ENCODE measurements at places on chromosomes 2 and 18.

- no peak for DNase-seq
These were observed 403 bp downstream of the MAP2 start for GRCh38 chr2:209424199-209424701.

DNA sequence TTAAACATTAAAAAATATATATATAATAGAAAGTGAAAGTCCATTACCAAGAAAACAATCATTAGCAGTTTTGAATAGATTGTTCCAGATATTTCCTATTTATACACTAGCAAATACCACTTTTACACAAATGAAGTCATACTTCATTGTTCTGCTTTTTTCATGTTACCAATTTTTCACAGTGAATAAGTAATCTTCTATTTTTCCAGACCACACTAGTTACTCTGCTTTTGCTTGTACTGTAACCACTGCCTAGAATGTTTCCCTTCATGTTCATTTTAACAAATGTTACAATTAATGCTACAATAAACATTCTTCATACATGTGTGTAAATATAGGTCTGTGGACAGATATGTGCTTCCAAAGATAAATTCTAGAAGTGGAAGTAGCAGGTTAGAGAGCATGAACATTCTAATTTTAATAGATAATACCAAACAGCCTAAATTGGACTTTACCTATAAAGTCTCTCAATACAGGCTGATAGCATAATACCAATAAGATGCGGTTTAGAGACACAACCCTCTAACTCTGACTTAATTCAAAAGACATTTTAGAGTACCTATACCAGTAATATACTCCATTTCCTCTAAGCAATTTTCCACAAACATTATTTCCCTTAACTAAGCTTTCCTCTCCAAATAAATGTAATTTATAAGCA, 17.0 kb downstream of the ITSN2 start:
- no peak for DNase-seq

GRCh38 chr2:215003001-215003400, 135.4 kb downstream of the ABCA12 start:
- no peak for DNase-seq

GRCh38 chr2:232541195-232541960, 1.9 kb downstream of the CHRNG start:
- DNase-seq = no peak

GRCh38 chr2:238667008-238667407, 180.9 kb upstream of the TWIST2 start:
- DNase-seq = no peak

- no peak for DNase-seq
These were observed 33.8 kb downstream of the RBKS start for GRCh38 chr2:27856386-27856785.

- DNase-seq = no peak
These were observed 179.9 kb upstream of the MSH6 start for GRCh38 chr2:47602996-47603395.

DNA sequence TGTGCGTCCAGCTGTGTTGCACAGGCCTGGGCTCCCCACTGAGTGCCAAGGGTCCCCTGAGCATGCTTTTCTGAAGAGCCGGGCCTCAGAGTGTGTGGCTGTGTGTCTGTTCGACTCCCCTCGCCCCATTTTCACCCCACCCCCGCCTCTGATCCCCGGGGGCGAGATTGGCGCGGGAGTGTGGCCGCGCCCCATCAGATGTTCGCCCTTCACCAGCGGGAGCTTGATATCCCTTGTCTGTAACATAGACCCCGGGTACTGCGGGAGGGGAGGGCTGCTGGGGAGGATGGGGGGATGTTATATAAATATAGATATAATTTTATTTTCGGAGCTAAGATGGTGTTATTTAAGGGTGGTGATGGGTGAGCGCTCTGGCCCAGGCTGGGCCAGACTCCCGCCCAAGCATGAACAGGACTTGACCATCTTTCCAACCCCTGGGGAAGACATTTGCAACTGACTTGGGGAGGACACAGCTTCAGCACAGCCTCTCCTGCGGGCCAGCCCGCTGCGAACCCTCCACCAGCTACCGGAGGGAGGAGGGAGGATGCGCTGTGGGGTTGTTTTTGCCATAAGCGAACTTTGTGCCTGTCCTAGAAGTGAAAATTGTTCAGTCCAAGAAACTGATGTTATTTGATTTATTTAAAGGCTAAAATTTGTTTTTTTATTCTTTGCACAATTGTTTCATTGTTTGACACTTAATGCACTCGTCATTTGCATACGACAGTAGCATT, 1.5 kb downstream of the RHOB start:
- no peak for DNase-seq

DNA sequence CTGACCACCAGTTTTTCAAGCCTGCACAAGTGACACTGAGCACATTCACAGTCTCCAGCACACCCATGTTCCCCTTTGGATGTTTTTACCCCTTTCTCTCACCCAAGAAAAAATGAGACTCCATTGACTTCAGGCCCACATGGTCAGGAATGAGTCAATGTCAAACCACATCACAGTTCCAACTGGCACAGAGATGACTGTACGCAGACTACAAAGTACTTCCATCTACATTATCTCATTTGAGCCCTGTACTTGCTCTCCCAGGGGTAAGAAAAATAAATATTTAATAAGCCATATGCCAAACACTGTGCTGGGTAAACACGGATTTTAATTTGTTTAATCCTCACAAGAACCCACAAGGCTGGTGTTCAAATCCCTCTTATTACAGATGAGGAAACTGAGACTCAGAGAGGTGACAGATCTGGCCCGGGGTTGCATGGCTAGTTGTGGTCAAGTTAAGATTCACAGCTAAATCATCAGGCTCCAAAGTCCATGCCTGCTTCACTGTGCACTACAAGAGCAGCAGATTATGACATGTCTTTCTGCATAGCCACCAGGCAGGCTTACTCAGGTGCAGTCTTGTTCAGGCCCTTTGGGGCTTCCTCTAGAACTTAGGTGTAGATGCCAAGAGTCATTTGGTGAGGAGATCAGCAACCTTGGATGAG, 106.1 kb downstream of the TXNL1 start:
- DNase-seq = no peak

DNA sequence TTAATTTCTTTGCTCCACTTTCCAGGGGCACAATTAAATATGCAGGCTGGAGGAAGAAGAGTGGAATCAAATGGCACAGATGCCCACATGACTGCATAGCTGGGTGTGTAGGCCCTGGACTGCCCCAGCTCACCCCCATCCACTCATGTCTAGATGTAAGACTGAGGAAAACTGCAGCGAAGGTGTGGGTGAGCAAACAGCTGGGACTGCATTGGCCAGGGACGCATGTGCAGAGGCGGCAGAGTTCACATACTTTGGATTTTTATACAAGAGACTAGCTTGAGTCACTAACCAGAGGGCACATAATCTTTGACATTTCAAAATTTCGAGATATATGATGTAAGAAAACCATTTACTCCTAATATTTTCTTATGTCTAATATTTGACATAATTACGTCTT, 60.1 kb downstream of the SPIRE1 start:
- DNase-seq = no peak

GRCh38 chr18:51559198-51559901, 361.9 kb upstream of the MEX3C start:
- DNase-seq = no peak

DNA sequence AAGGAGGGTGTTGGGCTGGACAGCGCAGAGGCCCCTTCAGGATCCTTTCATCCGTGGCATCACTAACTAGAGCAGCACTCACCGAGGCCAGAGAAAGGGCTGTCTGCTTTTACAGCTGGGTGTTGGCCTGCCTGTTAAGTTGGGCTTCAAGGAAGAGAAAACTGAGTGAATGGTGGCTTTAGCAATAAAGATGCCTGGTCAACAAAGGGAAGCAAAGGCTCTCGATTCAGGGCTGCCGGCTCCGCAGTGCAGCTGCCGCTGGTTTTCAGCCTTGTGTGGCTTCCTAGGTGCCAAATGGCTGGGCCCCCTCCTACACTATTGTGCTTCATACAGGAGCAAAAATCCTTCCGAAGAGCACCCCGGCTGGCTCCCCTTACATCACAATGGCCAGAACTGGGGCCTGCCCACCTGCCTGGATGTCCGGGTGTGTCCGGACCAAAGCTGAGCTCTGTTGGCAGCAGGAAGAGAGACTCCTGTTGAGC, 61.0 kb upstream of the GPR45 start:
- no peak for DNase-seq

DNA sequence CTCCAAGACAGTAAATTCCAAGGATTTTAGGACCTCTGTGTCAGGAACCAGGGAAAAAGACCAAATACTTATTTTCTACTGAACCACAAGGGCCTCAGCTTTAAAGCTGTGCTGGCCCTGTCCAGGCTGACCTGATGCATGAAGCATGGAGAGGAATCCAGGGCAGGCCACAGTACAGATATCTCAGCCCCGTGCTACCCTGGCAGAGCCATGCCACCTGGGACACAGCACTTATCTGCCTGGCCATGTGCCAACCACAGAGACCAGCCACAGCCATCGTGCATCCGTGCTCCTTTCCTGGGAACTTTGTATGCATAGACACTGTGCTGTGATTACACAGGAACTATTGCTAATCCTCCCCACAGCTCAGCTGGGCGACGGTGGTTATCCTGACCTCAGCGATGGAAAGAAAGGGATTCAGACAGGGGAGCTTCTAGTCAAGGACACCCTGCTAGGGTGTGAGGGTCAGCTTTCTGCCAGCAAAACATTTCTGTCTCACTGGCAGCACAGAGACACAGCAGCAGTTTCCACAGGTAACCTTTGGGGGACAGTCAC, 687.4 kb upstream of the ID2 start:
- DNase-seq = no peak

DNA sequence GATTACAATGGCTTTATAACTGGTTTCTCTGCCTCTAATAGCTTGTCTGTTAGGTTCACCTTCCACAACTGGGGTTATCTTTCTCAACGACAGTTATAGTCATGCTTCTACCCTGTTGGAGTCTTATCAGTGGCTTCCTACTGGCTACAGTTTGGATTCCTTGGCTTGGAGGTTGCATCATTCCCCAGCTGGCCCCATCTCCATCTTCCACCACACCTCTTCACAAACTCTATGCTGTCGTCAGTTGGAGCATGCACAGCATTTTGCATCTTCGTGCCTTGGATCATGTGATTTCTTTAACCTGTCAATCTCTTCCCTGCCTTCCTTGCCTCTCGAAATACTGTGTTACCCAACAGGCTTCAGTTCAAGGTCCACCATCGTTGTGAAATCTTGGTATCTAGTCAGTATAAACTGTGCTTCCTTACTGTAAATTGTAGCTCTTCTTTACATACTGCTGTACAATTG, 316.3 kb upstream of the CXCR4 start:
- DNase-seq = no peak

GRCh38 chr2:47869859-47870595, 36.3 kb downstream of the FBXO11 start:
- no peak for DNase-seq

DNA sequence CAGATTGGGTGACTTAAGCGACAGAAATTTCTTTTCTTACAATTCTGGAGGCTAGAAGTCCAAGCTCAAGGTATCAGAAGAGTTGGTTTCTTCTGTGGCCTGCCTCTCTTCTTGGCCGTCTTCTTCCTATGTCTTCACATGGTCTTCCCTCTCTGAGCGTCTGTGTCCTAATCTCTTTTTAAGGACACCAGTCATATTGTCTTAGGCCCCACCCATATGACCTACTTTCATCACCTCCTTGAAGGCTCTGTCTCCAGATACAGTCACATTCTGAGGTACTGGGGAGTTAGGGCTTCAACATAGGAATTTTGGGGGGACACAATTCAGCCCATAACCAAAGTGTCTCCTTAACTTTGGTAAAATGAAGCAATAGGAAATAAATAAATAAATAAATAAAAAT, 110.9 kb upstream of the EPC2 start:
- no peak for DNase-seq

DNA sequence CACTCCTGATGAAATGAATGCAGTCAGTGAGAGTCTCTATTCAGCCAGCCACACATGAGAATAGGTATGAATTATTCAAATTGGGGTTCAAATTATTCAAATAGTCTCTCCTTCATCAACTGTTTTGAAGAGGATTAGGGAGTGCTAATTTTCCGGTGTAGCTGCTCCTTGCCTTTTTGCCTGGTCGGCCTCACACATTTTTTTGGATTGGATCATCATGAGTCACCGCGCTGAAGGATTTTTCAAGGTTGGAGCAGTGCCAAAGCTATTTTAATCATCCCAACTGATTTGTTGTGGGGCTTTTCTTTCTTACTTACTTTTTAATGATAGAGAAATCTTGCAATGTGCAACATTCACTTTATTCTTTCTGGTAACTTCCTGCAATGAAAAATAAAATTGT, 2.4 kb upstream of the DTNA start:
- no peak for DNase-seq

DNA sequence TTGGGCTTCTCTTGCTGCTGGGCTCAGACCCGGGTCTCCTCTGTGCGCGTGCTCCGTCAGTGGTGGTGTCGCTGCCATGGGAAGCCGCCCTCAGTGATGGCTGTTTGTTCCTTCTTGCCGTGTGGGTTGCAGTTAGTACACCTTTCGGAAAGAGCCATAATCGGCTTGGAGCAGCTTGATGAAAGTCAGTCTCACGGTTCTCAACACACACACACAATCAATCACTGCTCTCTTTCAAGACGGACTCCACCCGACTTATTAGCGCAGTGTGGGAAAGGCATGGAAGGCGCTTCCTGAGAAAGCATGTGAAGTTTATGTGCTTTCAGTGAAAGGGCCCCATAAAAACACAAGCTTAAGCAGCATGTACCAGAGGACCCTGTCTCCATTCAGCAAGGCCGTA, 64.1 kb downstream of the SOX11 start:
- no peak for DNase-seq

- DNase-seq = no peak
These were observed 223.9 kb downstream of the LDLRAD4 start for GRCh38 chr18:13442451-13442850.

DNA sequence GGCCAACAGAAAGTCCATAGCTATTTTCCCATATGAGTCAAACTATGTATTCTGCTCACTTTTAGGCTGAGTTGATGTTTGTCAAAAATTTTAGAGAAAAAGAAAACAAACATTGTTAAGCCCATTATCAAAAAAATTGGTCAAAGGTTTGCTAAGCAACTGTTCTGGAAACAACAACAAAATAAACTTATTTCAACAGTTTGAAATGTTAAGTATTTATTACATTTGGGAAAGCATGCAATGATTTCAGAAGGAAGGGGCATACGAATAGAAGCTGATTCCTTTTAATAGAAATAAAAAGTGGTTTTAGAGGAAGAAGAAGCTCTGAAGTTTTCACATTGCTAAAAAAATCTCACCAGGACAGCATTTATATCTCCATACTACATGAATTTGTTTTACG, 1837.5 kb upstream of the CELF4 start:
- DNase-seq = no peak

- no peak for DNase-seq
These were observed 112.3 kb downstream of the BCL2 start for GRCh38 chr18:63207143-63207790.

All from stimulated activated CD8-positive, alpha-beta memory T cell treated with anti-CD3 and anti-CD28 coated beads, Interleukin-15, amount 100 ng/mL, for 24 hours (primary cell).